Fibroblast of lung (primary cell): ENCODE measurements at places on chromosomes 1 and 21.

GRCh38 chr1:66752000-66752592 is at the start of gene DYNLT5:
Gene DYNLT5 (plus strand): TSS chr1:66752459. CDS start chr1:66754659, 2,200 bp downstream.
- DNase-seq: peak; percentile 59

DNA sequence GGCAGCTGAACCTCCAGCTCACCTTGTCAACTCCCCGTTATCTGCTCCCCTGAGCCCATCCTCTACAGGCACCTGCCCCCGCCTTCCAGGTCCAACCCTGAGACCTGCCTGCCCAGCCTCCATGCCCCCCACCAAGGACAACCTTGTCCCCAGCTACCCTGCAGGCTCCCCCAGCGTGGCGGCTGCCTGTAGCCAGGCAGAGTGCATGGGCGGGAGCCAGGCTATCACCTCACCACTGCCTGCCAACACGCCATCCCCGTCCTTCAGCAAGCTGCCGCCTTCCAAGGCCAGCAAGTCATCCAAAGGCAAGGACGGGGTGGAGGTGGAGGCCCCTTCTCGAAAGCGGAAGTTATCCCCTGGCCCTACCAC is 3.0 kb upstream of the CYB561D1 start:
- DNase-seq: no peak

- no peak for DNase-seq
These were observed 184.1 kb upstream of the DUSP10 start for GRCh38 chr1:221925947-221926346.

DNA sequence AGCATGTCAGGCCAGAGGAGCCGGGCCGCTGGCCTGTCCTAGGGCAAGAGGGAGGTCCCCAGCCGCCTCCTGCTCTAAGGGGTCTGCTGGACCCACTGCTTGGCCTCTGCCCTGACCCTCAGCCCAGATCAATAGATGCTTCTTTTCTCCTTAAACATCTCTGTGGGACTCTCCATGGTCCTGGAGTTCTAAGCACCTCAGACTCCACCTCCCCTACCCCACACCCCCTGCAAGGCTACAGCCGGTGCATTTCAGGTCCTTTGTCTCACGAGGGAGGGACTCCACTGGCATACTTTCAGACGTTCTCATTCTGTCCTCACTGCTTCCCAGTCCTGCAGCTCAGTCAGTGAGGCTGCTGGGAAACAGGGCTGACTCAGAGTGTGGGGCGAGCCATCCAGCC is 11.0 kb downstream of the CNTN2 start:
- no peak for DNase-seq

- DNase-seq: peak; percentile 56
These were observed 24.2 kb upstream of the EYA3 start for GRCh38 chr1:28112388-28113241.

DNA sequence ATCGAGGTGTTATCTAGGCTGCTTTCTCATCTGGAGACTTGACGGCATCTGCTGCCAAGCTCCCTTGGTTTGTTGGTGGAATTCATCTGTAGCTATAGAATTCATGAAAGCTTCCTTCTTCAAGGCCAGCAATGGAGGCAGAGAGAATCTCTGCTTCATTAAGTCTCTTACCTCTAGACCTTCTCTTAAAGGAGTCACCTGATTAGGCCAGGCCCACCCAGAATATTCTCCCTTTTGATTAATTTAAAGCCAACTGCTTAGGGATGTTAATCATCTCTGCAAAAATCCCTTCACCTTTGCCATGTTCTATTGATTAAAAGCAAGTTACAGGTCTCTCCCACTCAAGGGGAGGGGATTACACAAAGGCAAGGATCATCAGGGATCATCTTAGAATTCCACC is 5.3 kb upstream of the NCF2 start:
- DNase-seq: no peak

- no peak for DNase-seq
These were observed 7.5 kb downstream of the KCNA10 start for GRCh38 chr1:110511436-110511835.

GRCh38 chr1:227335242-227336020 is 17.1 kb upstream of the CDC42BPA start:
- no peak for DNase-seq

DNA sequence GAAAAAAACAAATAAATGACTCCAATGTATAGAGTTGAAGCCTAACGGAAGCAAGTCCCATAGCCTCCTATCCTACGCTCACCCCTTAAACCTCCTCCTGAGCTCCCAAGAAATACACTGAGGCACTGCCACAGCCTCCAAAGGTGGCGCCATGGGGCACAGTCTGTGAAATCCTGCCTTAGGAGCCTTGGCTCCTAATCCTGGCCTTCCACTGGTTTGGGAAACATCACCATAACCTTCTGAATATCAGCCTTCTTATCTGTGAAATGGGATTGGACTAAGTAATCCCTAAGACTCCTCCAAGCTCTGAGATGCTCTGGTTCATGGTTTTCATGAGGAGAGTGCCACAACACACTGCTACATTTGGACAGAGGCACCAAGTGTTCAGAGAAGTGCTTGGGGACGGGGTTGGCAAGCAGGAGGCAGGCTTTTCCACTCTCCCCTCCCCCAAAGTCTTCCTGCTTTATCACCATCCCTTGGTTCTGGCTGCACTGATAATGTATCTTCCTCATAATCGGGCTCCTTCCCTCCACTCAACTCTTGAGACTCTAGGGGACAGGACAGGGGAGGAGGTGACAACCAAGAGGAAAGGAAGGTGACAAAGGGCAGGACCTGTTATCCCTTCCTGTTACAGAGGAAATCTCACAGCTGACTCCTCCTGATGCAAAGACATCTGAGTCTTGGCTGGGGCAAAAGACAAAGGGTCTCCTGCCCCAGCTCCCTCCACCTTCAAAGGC is 2.7 kb downstream of the SLAMF7 start:
- no peak for DNase-seq

DNA sequence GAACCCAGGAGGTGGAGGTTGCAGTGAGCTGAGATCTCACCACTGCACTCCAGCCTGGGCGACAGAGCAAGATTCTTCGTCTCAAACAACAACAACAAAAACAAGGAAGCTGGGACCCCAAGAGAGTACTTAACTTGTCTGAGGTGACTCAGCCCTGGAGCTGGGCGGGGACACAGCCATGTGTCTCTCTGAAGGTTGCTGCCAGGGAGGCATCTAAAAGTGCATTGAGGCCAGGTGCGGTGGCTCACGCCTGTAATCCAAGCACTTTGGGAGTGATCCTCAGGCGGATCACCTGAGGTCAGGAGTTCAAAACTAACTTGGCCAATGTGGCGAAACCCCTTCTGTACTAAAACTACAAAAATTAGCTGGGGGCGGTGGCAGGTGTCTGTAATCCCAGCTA is 7.7 kb downstream of the IFI6 start:
- DNase-seq: no peak

- no peak for DNase-seq
These were observed 24.3 kb upstream of the MTF1 start for GRCh38 chr1:37883671-37884070.

DNA sequence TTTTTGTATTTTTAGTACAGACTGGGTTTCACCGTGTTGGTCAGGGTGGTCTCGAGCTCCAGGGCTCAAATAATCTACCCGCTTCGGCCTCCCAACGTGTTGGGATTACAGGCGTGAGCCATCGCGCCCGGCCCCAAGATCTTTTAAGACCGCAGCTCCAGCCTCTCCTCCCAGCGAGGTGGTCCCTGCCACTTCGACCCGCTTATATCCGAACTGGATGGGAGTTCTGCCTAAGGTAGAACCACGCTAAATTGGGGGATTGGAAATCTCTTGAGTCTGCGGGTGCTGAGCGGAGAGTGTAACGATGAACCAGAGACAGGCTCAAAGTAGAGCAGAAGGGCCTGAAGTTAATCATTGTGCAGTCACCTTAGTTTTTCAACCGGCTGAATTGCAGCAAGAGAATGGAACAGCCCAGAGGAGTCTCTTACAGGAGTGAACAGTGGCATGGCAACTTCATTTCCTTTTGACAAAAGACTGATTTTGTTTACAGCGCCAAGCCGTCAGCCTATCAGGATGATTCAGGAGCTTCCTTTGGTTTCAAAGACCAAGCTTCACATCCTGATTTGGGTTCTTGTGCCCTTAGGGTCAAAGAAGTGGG is 726 bp upstream of the CYB5R1 start:
- no peak for DNase-seq

DNA sequence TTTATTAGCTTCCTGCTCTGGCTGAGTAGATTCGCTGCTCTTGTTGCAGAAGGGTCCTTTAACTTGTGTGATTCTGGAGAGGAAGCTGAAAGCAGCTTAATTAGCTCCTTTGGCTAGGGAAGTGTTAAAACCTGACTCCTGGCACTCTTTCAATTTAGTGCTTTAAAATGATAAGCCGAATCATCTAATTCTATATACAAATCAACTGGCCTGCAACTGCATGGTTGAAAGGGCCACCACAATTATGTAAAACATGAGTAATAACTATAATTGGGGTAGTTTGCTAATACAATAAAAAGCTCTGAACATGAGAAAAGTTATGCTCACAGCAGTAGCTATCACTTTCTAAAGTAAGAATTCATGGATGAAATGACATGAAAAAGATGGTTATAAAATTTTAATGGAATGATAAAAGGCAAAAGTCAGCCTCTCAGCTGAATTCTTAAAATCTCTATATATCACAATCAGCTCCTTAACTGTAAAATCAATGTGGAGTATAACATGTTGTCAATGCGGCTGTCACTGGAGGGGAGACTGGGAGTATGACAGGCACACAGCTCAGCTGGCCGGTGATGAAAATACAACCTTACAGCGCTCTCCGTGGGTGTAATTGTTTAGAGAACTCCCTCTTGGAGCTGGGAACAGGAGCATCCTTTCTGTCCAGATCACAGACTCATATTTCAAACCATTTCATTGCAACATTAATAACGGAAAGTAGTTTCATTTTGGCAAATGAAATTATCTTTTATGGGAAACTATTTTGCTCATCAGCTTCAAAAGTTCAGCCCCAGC is 324.4 kb downstream of the KCTD3 start:
- no peak for DNase-seq

- DNase-seq: peak; percentile 36
These were observed 618 bp downstream of the JAM2 start for GRCh38 chr21:25639551-25640201.
